HEK293T (cell line): ENCODE measurements at places on chromosomes 11 and 22.

GRCh38 chr11:1557904-1558774 is 13.9 kb downstream of the DUSP8 start:
- DNase-seq = no peak

DNA sequence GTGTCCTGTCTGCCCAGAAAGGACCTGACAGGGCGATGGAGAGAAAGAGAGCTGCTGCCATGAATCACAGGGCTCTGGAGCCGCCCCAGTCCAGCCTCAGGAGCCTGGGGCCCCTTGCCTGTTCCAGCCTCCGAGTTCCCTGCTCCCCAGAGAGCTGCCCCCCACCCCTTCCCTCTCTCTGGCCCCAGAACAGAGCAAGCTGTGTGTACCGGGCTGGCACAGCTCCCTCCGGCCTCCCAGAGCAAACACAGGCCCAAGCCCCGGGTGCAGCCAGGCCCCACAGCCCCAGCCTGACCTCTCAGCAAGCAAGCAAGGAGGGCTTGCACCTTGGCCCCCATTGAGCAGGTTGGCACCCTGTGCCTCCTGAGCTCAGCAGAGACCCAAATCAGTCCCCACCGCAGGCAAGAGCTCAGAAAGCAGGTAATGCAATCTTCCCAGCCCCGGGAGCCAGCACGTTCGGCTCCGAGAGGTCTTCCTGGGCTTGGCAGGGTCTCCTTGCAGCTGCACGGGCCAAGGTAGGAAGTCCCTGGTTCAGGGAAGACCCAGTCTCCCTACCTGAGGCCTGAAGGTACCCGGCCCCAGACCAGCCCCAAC is 1.4 kb downstream of the PACSIN3 start:
- DNase-seq = no peak

- DNase-seq = no peak
Measured at GRCh38 chr11:131284041-131284440, 86.4 kb upstream of the NTM start.

DNA sequence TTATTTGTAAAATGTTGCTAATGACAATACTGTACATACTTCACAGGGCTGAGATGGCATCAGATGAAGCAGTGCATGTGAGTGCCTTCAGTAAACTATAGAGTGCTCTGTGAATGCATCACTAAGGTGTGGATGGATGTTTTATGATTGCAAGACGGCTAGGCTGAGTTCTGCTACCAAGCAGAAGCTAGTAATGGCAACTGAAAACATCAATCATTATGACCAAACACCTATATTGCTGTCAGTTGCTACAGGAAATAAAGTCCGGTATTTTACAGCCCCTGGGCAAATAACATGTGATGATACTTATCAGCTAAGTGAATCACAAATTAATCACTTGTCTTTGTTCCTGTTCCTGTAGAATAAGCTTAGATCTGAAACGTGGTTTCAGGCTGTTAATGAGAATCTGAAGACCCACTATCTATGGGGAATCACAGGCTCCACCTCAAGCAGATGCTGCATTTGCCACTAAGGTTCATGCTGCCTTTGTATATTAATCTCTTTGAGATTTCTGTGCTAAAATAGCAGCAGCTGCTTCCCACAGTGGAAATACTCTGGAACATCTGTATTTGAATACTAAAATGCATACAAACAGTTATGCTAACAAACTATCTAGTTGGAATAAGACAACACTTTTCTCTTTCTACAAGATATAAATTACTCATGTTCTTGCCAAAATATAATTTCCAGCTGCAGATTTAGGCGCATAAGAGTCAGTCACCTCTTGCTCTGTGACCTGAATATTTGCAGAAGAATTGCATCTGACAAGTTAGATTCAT is 254.0 kb upstream of the PITPNB start:
- DNase-seq = no peak

DNA sequence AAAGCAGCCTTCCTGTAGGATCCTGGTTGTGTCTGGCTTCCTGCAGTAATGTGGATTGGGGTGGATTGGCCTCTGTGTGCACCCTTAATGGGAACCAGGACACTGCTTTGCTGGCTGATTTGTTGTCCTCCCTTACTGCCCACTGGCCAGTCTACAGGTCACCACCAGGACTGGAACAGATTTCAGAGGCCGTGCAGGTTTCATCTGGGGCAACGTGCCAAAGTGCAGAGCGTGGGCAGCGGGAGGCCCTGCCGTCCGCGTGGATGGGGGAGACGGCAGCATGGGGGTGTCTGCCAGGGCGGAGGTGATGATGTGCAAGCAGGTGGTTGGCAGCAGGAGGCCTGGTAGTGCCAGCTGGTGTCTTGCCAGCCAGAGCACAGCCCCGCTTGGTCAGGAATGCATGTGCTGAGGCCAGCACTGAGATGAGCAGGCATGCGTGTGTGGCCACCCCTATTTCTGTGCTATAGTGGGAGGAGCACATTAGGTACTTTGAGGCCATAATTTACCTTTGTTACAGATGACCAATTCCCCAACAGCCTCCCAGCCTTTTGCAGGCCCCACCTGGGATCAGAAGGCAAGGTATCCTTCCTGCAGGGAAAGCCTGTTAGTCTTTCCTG is 24.3 kb downstream of the BCR start:
- DNase-seq = no peak

- DNase-seq = no peak
Measured at GRCh38 chr11:102709201-102709945, 3.8 kb upstream of the MMP27 start.
